ENCODE measurements at places on chromosomes 4 and X. TPM values are rescaled to one million over a fixed set of nuclear protein-coding genes. Genes with fewer than 3 reads are reported as not detected.

IKBKG gene
- total RNA-seq, result 84.6 TPM

ASB12 gene
- total RNA-seq, result not detected

SPANXN3 gene
- not detected for total RNA-seq

DNA sequence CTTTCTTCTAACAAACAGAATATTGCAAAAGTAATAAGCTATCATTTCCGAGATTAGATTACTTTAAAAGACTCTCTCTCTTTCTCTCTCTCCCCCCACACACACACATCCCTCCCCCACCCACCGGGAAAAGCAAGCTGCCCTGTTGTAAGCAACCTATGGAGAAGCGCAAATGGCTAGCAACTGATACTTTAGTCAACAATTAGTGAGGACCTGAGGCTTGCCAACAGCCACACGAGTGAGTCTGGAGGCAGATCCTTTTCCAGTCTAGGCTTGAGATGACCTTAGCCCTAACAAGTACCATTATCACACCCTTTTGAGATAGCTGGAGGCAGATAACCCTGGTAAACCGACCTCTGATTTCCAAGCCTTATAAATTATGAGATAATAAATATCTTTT, 19.7 kb upstream of the ADGRL3 start:
- DNase-seq, result no peak

CSAG2 gene
- not detected for total RNA-seq

DNA sequence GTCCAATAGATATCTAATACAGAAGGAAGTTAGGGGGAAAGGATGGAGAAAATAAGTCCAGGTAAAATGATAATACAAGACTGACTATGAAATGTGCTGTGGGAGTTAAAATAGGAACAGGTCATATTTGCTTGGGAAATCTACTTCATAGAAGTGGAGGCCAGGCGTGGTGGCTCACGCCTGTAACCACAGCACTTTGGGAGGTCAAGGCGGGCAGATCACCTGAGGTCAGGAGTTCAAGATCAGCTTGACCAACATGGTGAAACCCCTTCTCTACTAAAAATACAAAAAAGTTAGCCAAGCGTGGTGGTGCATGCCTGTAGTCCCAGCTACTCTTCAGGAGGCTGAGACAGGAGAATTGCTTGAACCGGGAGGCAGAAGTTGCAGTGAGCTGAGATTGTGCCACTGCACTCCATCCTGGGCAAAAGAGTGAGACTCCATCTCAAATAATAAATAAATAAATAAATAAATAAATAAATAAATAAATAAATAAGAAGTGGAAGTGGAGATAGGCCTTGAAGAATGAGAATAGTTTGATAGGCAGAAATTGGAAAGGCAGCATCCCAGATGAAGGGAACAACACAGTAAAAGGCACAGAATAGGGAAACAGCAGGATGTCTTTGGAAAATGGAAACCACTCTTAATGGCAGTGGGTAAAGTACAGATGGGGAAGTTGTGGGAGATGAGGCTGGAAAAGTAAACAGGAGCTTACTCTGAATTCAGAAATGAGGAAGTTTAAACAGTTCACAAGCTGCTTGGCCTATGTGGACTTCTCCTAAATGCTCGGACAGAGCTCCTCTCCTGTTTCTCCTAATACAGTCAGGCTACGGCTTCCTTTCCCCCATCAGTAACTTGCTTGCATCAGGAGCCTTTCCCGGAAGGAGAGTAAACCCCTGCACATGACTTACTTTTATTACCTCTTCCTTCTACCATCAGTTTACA, 15.1 kb upstream of the GK start:
- no peak for DNase-seq

DNA sequence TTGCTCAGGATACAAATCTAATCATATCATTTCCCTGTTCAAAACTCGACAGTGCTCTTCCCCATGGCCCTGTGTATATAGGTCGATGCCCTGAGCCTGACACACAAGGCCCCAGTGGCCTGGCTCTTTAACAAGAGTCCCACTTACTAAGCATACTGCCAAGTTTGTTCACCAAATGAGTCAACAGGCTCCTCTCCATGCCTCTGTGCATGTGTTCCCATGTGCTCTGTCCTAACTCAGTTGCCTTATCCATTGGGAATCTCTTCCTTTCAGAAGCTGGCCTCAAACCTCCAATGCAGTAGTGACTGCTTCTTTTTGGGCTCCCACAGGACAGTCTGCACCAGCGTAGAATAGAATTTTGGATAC, 18.9 kb upstream of the CXCR3 start:
- no peak for DNase-seq

GRCh38 chrX:37441377-37441776, 92.2 kb downstream of the PRRG1 start:
- no peak for DNase-seq
